ENCODE measurements at places on chromosomes 6 and 20.

GRCh38 chr6:145406783-145407182 is 328.5 kb downstream of the EPM2A start:
- H3K4me3 ChIP-seq = no peak overlapping the region
- H3K27ac ChIP-seq = no peak overlapping the region
- H3K36me3 ChIP-seq = no peaks in the 10 kb centered on the region
- no peak for ATAC-seq
- H3K4me1 ChIP-seq = no peaks in the 10 kb centered on the region

DNA sequence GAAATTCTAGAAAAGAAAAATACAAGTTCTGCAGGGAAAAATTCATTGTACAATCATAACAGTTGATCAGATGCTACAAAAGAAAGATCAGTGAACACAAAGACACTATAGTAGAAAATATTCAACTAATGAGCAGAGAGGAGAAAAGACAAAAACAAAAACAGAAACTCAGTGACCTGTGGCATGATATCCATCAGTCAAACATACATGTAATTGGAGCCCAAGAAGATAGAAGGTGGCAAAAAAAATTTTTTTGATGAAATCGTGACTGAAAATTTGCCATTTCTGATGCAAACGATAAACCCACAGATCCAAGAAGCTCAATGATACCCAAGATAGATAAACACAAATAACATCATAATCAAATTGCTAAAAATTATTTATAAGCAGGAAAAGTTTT is 13.1 kb upstream of the FOXQ1 start:
- H3K4me1 ChIP-seq = no peaks in the 10 kb centered on the region
- H3K36me3 ChIP-seq = no peaks in the 10 kb centered on the region
- no peak overlapping the region for H3K27ac ChIP-seq
- ATAC-seq = no peak
- H3K27me3 ChIP-seq = no peaks in the 10 kb centered on the region
- H3K4me3 ChIP-seq = no peak overlapping the region

DNA sequence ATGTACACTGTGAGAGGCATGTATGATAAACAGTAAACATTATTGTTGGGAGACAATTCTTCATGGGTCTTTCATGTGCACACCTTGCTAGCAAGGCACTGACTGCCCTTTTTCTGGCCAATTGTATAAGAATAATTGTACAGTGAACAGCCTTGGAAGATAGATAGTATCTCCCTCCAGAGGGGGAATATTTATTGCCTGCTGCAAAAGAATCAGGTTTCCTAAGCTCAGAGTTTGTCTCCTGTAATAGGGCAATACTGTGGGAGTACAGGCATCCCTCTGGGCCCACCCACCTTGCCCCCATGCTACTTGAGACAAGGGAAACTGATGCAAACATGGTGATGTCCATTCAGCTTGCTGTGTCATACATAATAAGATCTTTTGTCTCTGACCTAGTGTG is 442.2 kb downstream of the HDGFL1 start:
- no peak for ATAC-seq
- H3K27me3 ChIP-seq = no peaks in the 10 kb centered on the region
- H3K4me1 ChIP-seq = no peaks in the 10 kb centered on the region
- H3K4me3 ChIP-seq = no peak overlapping the region
- no peaks in the 10 kb centered on the region for H3K36me3 ChIP-seq
- no peak overlapping the region for H3K27ac ChIP-seq

- peaks cover 2% of the 10 kb centered on the region for H3K4me1 ChIP-seq
- no peaks in the 10 kb centered on the region for H3K36me3 ChIP-seq
- H3K27ac ChIP-seq = peak overlapping the region; percentile 91
Measured at GRCh38 chr6:125987026-125987617, 782 bp downstream of the TRMT11 start.

- no peaks in the 10 kb centered on the region for H3K36me3 ChIP-seq
- H3K4me1 ChIP-seq = peaks cover 17% of the 10 kb centered on the region
- no peak overlapping the region for H3K27ac ChIP-seq
- ATAC-seq = no peak
- H3K4me3 ChIP-seq = no peak overlapping the region
Measured at GRCh38 chr20:57652606-57653545, 32.6 kb upstream of the ZBP1 start.

DNA sequence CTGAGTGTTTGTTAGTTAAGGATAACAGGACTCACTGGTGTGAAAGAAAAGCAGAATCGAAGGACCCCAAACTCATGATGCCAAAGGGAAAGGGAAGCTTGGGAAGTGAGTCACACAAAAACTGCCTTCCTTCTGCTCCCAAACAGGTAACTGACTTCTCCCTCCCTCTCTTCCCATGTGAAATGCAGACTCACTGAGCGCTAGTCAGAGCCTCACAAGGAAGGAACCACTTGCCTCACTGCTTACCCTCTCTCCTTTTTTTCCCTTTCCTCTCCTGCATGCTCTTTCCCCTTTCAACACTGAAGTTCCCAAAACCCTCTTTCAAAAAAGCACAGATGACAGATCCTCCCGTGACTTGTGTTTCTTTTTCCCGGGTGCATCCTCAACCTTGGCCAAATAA is 56.4 kb downstream of the LYRM4 start:
- H3K27me3 ChIP-seq = no peaks in the 10 kb centered on the region
- H3K36me3 ChIP-seq = no peaks in the 10 kb centered on the region

DNA sequence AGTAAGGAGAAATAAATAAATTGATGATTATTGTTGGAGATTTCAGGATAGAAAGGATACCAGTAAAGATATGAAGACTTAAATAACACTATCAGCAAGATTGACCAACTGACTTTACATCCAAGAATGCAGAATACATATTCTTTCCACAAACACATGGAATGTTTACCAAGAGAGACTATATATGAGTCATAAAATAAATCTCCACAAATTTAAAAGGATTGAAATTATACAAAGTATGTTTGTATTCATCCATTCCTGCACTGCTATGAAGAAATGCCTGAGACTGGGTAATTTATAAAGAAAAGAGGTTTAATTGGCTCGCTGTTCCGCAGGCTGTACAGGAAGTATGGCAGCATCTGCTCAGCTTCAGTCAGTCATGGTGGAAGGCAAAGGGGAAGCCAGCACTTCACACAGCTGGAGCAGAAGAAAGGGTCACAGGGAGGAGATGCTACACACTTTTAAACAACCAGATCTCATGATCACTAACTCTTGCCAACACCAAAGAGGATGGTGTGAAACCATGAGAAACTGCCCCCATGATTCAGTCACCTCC is 56.7 kb upstream of the TNFRSF21 start:
- no peak overlapping the region for H3K4me3 ChIP-seq
- H3K27ac ChIP-seq = no peak overlapping the region
- no peaks in the 10 kb centered on the region for H3K4me1 ChIP-seq

GRCh38 chr6:109224107-109224875 is 129.0 kb downstream of the CEP57L1 start:
- no peak overlapping the region for H3K4me3 ChIP-seq
- H3K27me3 ChIP-seq = no peaks in the 10 kb centered on the region
- no peak for ATAC-seq
- no peaks in the 10 kb centered on the region for H3K4me1 ChIP-seq
- H3K36me3 ChIP-seq = no peaks in the 10 kb centered on the region

- peaks cover 3% of the 10 kb centered on the region for H3K4me1 ChIP-seq
- no peaks in the 10 kb centered on the region for H3K36me3 ChIP-seq
- no peaks in the 10 kb centered on the region for H3K27me3 ChIP-seq
- no peak overlapping the region for H3K27ac ChIP-seq
Measured at GRCh38 chr20:13396826-13397225, 175.8 kb downstream of the ISM1 start.

DNA sequence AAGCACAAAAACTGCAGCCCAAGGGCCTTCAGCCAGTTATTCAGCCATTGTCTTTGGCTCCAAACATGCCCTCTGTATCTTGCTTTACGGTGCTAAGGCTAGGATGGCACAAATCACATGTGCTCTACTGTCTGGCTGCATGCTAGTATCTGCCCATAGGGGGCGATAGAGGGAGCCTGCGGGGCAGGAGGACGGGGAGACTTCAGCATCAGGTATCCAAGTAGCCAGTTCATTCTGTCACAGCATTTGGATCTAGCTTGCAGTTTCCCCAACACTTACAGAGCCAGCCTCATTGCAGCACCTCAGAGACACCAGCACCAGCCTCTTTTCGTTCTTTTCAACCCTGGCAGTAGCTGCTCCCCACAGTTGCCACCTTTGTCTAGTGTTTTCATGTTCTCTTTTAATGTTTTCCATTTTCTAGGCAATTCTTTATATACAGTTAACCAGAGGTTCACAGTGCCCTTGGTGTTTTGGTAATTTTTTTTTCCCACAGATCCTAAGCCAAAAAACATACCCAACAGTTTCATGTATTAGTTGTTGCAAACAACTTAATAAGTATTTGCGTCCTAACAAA is 705.9 kb downstream of the PTPRT start:
- peaks cover 5% of the 10 kb centered on the region for H3K27me3 ChIP-seq
- peaks cover 7% of the 10 kb centered on the region for H3K4me1 ChIP-seq
- no peaks in the 10 kb centered on the region for H3K36me3 ChIP-seq
- ATAC-seq = peak; percentile 28
- no peak overlapping the region for H3K4me3 ChIP-seq

DNA sequence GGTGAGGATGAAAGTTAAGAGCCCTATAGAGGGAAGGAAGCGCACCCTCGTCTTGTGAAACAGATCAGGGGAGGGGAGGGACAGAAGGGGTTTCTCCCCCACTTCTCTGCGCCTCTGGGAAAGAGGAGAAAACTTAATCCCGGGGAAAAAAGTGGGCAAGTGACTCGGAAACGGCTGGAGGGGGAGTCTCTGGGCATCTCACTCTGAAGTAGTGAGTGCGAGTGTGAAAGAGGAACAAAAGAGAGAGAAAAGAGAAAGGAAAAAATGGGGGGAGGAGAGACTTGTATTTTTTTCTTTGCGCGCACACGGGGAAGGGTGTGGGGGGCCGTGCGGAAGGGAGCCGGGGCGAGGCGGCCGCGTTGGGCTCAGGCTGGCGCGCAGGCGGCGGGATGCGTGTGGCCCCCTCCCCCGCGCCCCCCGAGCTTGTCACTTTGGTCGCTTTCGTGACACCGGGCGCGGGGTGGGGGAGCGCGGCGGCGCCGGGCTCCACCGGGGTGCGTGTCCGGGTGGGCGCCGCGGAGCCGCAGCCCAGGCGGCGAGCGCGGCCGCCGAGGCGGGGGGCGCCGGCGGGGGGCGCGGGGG is 454 bp downstream of the L3MBTL3 start:
- H3K4me3 ChIP-seq = peak overlapping the region; percentile 79
- H3K4me1 ChIP-seq = no peaks in the 10 kb centered on the region
- no peaks in the 10 kb centered on the region for H3K27me3 ChIP-seq
- no peak for ATAC-seq

DNA sequence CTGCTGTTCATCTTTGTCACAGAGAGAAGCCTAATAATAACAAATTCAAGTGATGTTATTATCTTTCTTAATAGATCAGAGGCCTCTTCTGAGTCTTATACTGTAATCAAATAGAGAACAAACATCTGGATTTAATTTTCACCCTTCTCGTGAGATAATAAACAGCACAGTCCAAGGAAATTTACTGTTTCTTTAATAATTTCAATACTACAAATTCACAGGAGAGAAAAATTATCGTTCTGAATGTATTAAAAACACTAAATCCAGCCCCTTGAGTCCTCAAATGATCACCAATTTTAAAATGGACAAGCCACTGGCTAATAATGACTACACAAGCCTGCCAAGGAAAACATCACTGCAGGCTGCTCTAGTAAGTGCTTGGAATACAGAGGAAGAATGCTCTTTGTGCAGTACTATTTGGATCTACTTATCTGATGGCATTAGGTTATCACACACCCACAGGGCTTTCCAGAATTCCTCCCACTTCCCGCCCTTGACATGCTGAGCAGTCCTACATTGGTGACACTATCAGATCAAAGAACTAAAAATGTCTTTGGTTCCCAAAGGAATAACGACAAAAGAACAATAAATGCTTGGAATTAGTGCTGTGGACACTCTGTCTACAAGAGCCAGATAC is 38.1 kb downstream of the SYNE1 start:
- H3K27me3 ChIP-seq = no peaks in the 10 kb centered on the region
- H3K27ac ChIP-seq = peak overlapping the region; percentile 33
- H3K36me3 ChIP-seq = no peaks in the 10 kb centered on the region
- no peak overlapping the region for H3K4me3 ChIP-seq
- ATAC-seq = peak; percentile 40
- H3K4me1 ChIP-seq = no peaks in the 10 kb centered on the region

- H3K4me3 ChIP-seq = no peak overlapping the region
- ATAC-seq = no peak
- H3K27me3 ChIP-seq = no peaks in the 10 kb centered on the region
Measured at GRCh38 chr20:2604506-2604835, 48.0 kb upstream of the NOP56 start.

DNA sequence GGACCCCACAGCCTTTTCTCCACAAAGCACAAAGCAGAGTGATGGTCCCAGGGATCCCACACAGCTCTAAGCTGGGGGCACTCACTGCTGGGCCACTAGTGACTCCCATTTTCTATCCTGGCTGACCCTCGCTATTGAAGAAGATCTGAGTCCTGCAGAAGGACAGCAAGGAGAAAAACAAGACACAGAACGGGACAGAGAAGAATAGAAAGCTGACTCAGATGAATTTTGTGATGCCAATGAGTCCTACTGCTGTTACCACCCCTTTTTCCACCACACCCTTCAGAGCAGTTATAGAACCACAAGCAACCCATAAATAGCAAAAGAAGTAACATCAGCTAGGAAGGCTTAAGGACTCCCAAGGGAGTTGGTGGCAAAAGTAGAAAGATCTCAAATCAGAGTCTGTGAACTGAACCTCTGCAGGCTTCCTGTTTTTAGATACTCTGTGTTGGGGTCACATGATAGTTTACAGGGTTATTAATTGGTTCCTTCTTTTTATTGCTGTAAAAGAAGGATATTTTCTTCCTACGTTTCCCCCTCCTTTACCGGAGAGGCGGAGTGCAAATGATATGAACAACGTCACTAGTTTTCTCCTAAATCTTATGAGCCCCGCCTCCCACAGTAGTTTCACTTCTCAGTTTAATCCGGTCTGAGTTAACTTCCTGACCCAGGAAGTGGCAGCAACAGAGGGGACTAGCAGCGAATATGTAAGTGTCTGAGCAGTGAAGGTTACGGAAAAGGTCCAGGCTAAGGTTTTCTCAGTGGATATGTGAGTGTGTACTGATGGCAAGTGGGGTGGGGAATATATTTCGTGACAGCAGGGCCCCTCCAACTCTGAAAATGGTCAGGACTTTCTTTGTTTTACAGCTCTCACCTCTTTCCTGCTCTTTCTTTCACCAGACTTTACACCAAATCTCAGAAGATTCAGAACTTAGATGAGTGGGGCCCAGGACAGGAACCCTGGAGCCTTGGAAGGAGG is at the start of gene TRIM38:
Gene TRIM38 (plus strand): TSS at position 654 of the 979 bp plus-strand sequence. CDS start 3,721 bp downstream, outside the sequence.
- H3K27me3 ChIP-seq = no peaks in the 10 kb centered on the region
- ATAC-seq = peak; percentile 94
- peaks cover 57% of the 10 kb centered on the region for H3K4me1 ChIP-seq
- peak within 1 kb of the TSS; percentile 86 for H3K27ac ChIP-seq
- peaks cover 25% of the 10 kb centered on the region for H3K36me3 ChIP-seq
- peak within 1 kb of the TSS; percentile 61 for H3K4me3 ChIP-seq

- H3K4me1 ChIP-seq = no peaks in the 10 kb centered on the region
- no peak for ATAC-seq
- no peak overlapping the region for H3K27ac ChIP-seq
- H3K36me3 ChIP-seq = no peaks in the 10 kb centered on the region
Measured at GRCh38 chr6:85401186-85402021, 48.5 kb upstream of the NT5E start.

GRCh38 chr20:53658973-53659372 is 65.3 kb upstream of the ZNF217 start:
- no peaks in the 10 kb centered on the region for H3K27me3 ChIP-seq
- no peaks in the 10 kb centered on the region for H3K36me3 ChIP-seq
- H3K4me1 ChIP-seq = peaks cover 4% of the 10 kb centered on the region
- no peak overlapping the region for H3K4me3 ChIP-seq
- ATAC-seq = no peak

Data from gastroesophageal sphincter (tissue), 4 donors.